Posterior vena cava (tissue), 2 donors: ENCODE measurements at places on chromosomes 4 and X. TPM values are rescaled to one million over a fixed set of nuclear protein-coding genes. Genes with fewer than 3 reads are reported as not detected.

The FAM47E gene
- 1.4 TPM for total RNA-seq

The ZMAT1 gene
- total RNA-seq, result 5.4 TPM

The HSD17B13 gene
- total RNA-seq, result 0.24 TPM

- DNase-seq, result no peak
Measured at GRCh38 chr4:61446941-61447340, 246.8 kb downstream of the ADGRL3 start.

DNA sequence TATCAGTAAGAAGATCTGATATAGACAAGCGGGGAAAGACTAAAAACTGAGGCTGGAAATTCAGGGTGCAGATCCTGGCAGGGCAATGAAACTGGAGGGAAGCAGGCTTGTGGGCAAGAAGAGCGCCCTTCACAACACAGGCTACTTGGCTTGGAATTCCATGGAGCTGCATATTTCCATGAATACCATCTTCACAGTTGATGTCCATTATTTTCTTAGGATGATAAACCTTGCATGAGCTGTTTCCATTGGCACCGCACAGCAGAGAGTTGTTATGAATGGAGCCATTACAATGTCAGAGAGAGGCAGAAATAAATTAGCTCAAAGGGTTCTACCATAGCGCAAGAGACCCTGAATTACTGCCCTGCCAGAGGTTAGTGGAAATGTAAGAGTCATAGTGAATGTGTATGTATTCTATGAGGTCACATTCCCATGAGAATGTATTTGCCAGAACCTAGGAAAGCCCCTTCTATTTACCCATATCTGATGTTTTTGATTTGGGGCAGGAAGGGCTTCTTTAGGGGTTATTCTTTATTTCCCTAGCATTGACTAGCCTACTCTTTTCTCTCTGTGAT is 215.6 kb downstream of the PALLD start:
- DNase-seq, result no peak

GRCh38 chr4:108690738-108691137 is 40.3 kb downstream of the OSTC start:
- no peak for DNase-seq

DNA sequence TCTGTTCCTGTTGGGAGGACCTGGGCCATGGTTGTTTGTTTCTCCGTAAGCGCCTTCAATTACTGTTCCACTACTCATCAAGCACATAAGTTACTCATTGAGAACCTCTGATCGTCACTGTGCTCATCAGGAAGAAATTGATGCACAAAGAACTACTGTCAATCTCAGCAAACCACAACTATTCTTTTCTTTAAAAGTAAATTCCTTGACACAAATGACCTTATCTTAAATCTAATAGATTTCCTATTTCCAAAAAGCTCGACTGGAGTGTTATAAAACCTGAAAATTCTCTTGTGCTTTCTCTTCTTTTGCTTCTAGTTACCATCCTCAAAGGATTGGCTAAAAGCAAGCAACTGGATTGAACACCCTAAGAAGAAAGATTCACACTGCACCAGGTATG is at the start of gene MUC7:
MUC7 (plus strand) TSS at position 301 of the 400 bp plus-strand sequence. CDS start 1,825 bp downstream, outside the sequence.
- DNase-seq, result no peak

DNA sequence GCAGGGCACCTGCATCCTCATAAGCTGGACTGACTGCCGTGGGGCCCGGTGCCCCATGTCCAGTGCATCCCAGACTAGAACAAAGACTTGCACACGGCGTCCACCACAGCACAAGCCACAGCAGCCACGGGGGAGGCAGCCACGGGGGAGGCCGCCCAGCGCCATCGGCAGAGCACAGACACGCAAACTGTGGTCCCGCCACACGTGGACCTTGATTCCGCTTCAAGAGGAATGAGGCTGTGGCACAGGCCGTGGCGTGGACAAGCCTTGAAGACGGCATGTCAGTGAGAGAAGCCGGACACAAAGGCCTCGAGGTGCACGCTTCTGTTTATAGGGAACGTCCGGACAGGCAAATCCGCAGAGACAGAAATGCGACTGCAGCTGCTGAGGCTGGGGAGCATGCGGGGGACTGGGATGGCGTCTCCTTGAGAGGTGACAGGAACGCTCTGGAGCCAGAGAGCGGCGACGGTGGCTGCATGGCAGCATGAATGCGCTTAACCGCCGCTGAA is 10.1 kb upstream of the CPLX1 start:
- DNase-seq, result no peak
